Adrenal gland (tissue), 19 donors: ENCODE measurements at places on chromosomes 13 and 19. TPM values are rescaled to one million over a fixed set of nuclear protein-coding genes. Genes with fewer than 3 reads are reported as not detected.

- no peaks in the 10 kb centered on the region for H3K4me1 ChIP-seq
- no peak overlapping the region for H3K4me3 ChIP-seq
- DNase-seq, result no peak
- no peak overlapping the region for H3K27ac ChIP-seq
- H3K27me3 ChIP-seq, result no peaks in the 10 kb centered on the region
These were observed 355.5 kb downstream of the ENOX1 start for GRCh38 chr13:43431290-43431716.

MCEMP1 gene
- 1.9 TPM for total RNA-seq

- no peak overlapping the region for H3K4me3 ChIP-seq
- H3K36me3 ChIP-seq, result no peaks in the 10 kb centered on the region
- H3K4me1 ChIP-seq, result no peaks in the 10 kb centered on the region
These were observed 50.8 kb downstream of the ZAR1L start for GRCh38 chr13:32264407-32264806.

ZNF546 gene
- 9.0 TPM for total RNA-seq

GRCh38 chr13:49954674-49955455 lies 18.7 kb upstream of the SPRYD7 start:
- DNase-seq, result no peak
- no peaks in the 10 kb centered on the region for H3K36me3 ChIP-seq
- H3K4me1 ChIP-seq, result no peaks in the 10 kb centered on the region
- no peaks in the 10 kb centered on the region for H3K27me3 ChIP-seq
